ENCODE measurements at places on chromosomes 7 and 10. TPM values are rescaled to one million over a fixed set of nuclear protein-coding genes. Genes with fewer than 3 reads are reported as not detected.

Gene IDE
- total RNA-seq, result 17.8 TPM

Gene EPDR1
- 21.2 TPM for total RNA-seq

Gene RAPGEF5
- total RNA-seq, result 65.8 TPM

Gene ANKRD1
- not detected for total RNA-seq

Gene CAMK2B
- 33.6 TPM for total RNA-seq

Gene NUTM2E
- 0.45 TPM for total RNA-seq

Gene C7orf33
- 0.64 TPM for total RNA-seq

Gene SPAM1
- not detected for total RNA-seq

Gene SAP25
- not detected for total RNA-seq

Gene PNLIPRP1
- not detected for total RNA-seq

Gene MACC1
- 0.18 TPM for total RNA-seq

Gene PRKCQ
- total RNA-seq, result 0.91 TPM

Gene INMT
- total RNA-seq, result 0.73 TPM

Data from cerebellum (tissue), 4 donors.